ENCODE measurements at places on chromosomes 4 and X.
A peak's percentile ranks its signal among the peaks of the same experiment; 100 is the strongest.

- H3K4me3 ChIP-seq: no peak overlapping the region
- no peaks in the 10 kb centered on the region for H3K4me1 ChIP-seq
- H3K27me3 ChIP-seq: no peaks in the 10 kb centered on the region
Measured at GRCh38 chr4:23171976-23172375, 479.2 kb downstream of the GBA3 start.

- no peak overlapping the region for H3K27ac ChIP-seq
- no peak overlapping the region for H3K4me3 ChIP-seq
- no peaks in the 10 kb centered on the region for H3K27me3 ChIP-seq
Measured at GRCh38 chr4:2304321-2304876, 42.5 kb upstream of the MXD4 start.

DNA sequence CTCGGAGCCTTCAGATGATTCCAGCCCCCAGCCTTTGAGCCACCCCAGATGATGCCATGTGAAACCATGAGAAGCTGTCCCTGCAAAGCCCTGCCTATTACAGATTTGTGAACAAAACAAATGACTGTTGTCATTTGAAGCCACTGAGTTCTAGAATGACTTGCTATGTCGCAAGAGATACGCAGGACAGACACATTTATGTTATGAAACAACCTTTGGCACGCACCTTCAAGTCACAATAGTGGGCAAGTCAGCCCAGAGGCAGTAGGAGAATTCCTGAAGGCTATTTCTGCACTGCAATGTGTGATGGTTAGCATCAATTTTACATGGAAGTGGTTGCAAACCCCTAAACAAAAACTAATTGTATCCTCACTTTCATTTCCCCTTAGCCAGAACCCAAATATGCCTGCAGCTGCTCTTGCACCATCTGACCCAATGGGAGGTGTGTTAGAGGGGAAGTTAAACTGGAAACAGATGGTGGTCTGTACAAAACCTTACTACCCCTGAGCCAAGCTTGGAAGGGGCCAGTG is 174.4 kb upstream of the ATP6AP2 start:
- no peaks in the 10 kb centered on the region for H3K27me3 ChIP-seq
- H3K4me3 ChIP-seq: no peak overlapping the region
- H3K4me1 ChIP-seq: no peaks in the 10 kb centered on the region
- no peak overlapping the region for H3K27ac ChIP-seq
- H3K36me3 ChIP-seq: no peaks in the 10 kb centered on the region

- no peaks in the 10 kb centered on the region for H3K4me1 ChIP-seq
- no peak overlapping the region for H3K27ac ChIP-seq
- no peaks in the 10 kb centered on the region for H3K27me3 ChIP-seq
- no peaks in the 10 kb centered on the region for H3K36me3 ChIP-seq
- H3K4me3 ChIP-seq: no peak overlapping the region
Measured at GRCh38 chr4:173499658-173500535, 30.1 kb downstream of the HAND2 start.

GRCh38 chrX:143945171-143945570 is 61.3 kb downstream of the UBE2NL start:
- no peaks in the 10 kb centered on the region for H3K36me3 ChIP-seq
- H3K27me3 ChIP-seq: no peaks in the 10 kb centered on the region
- H3K27ac ChIP-seq: no peak overlapping the region
- no peaks in the 10 kb centered on the region for H3K4me1 ChIP-seq
- no peak for DNase-seq

DNA sequence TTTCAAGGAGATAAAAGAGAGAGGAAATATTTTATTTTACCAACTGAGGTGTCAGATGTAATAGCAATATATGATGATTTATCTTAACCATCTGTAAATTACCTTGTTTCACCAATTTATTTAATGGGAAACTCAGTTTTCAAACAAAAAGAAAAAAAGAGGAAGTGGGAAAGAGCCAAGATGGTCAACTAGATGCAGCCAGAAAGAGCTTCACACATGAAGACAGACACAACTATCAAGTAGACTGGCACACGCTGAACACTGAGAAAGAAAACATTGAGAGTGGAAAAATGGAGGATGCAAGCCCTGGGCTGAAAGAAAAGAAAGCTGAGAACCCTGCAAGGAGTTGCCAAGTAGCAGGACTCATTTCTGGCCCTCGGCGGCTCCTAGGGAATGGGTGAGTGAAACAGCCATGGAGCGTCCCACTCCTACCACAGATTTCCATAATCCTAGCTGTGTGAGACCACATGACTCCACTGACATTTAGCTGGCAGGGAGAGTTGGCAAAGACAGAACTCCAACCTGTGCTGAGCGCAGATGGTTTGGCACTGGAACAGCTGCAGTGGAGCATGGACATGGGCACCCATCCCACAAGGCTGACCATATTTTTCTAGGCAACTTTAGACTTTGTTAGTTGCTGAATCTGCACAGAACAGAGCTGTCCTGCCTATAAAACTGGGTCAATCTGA is 409.3 kb downstream of the FAM47B start:
- no peak for DNase-seq
- H3K27ac ChIP-seq: no peak overlapping the region
- H3K4me3 ChIP-seq: no peak overlapping the region
- no peaks in the 10 kb centered on the region for H3K27me3 ChIP-seq
- H3K36me3 ChIP-seq: no peaks in the 10 kb centered on the region

- H3K27ac ChIP-seq: no peak overlapping the region
- H3K36me3 ChIP-seq: no peaks in the 10 kb centered on the region
- no peaks in the 10 kb centered on the region for H3K4me1 ChIP-seq
- DNase-seq: no peak
- H3K4me3 ChIP-seq: no peak overlapping the region
Measured at GRCh38 chr4:104169437-104169836, 325.3 kb downstream of the CXXC4 start.

DNA sequence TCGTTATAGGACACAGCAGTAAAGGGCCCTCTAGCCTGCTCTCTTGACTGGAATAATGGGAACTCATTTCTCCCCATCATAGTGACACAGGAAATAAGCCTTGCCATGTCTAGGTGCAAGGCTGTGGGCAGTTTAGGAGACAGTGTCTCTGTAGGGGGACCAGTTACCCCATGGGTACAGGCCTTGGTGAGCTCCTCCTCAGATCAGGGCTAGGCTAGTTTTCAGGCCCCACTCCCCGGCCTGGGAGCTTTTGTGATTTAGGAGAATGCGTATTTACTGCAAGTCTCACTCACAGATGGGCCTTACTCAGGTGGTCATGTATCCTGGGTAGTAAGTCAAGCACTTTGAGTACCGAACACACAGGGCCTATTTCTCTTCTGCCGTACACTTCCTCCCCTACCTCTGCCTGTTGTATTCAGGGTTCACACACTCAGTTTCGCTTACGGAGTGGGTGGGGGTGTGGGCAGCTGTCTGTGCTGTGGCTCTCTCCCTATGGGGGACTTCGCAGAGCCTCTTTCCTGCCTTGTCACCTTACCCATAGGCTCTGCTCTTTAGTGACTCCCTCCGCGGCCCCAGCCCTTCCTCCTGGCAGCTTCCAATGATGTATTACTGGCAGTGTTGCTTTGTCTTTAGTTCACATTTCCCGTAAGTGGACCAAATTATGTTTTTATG is 34.2 kb downstream of the FAM193A start:
- H3K4me1 ChIP-seq: no peaks in the 10 kb centered on the region
- H3K27ac ChIP-seq: no peak overlapping the region
- H3K4me3 ChIP-seq: no peak overlapping the region
- H3K36me3 ChIP-seq: no peaks in the 10 kb centered on the region
- DNase-seq: no peak

DNA sequence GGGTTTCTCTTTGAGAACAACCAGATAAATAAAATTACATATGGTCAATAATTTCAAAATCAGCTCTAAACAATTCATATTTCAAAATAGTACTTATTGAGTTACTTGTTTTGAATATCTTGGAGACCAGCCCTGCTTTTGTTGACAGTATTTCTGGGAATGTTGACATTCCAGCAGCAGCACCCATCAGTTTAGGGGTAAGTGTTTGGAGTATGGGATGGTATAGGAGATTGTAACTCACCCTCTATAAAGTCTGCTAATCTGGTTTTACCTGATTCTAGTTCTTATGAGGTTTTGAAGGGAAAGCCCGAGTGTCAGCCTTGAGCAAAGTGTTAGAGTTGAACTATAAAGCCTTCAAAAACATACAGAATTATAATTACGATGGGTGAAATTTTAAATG is 139.2 kb upstream of the ANKRD50 start:
- no peaks in the 10 kb centered on the region for H3K36me3 ChIP-seq
- no peaks in the 10 kb centered on the region for H3K4me1 ChIP-seq
- no peak overlapping the region for H3K4me3 ChIP-seq
- H3K27ac ChIP-seq: no peak overlapping the region
- H3K27me3 ChIP-seq: no peaks in the 10 kb centered on the region

DNA sequence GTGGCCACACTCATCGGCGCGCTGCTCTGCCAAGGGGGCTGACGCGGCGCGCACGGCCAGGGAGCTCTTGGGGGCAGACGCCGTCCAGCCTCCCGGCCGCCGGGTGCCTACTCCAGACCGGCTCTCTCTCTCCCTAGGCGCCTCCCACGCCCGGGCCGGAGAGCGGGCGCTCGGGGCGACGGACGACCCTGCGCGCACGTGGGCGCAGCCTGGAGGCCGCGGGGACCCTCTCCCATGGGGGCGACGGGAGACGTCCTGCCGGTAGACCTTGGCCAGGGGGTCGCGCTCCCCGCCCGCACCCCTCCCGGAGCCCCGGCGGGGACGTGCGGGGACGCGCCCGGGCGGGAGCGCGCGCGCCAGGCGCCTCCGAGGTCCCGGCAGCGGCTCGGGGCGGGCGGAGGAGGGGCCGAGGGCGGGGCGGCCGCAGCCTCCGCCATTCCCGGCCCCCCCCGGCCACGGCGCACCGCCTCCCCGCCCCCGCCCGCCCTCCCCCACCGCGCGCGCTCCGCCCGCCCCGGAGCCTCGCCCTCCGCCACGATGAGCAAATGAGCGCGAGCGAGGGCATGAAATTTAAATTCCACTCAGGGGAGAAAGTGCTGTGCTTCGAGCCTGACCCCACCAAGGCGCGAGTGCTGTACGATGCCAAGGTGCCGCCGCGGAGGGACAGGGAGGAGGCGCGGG is at the start of gene MSL3:
MSL3 (plus strand) TSS at position 519 of the 681 bp plus-strand sequence; CDS start at position 546, 27 bp downstream.
- no peaks in the 10 kb centered on the region for H3K27me3 ChIP-seq
- DNase-seq: peak; percentile 92
- peak within 1 kb of the TSS; percentile 57 for H3K4me3 ChIP-seq
- no peaks in the 10 kb centered on the region for H3K4me1 ChIP-seq
- H3K27ac ChIP-seq: peak within 1 kb of the TSS; percentile 94
- H3K36me3 ChIP-seq: no peaks in the 10 kb centered on the region

DNA sequence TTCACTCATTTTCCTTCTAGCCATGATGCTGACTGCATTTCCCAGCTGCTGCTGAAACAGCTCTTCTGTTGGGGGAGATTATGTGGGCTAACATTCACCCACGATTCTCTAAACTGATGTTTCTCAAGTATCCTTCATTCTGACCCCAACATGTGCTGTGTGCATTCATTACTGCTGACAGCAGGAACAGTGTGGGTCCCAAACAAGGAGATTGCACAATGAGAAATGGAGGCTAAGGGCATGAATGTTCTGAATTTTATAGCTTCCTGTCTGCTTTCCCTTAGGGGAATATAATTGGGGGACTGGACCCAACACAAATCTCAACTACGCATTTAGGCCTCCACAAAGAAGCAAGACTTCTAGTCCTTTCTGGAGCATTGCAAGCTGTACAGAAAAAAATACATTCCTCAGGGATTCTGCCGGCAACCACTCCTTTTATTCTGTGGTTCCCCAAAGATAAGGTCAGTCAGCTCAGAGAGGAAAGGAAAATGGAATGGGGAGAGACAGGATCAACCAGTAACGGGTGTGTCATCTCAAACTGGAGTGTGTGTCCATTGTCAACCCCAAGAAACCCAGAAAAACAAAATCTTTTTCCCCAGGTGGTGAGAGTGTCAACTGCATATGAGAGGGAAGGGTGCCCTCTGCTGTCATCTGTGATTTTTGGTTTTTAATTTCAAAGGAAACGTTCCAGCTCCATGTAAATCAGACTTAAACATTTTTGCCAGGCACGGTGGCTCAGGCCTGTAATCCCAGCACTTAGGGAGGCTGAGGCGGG is 81.5 kb upstream of the EGFL6 start:
- H3K27ac ChIP-seq: peak overlapping the region; percentile 80
- no peaks in the 10 kb centered on the region for H3K27me3 ChIP-seq
- DNase-seq: no peak
- no peaks in the 10 kb centered on the region for H3K4me1 ChIP-seq
- peaks cover 2% of the 10 kb centered on the region for H3K36me3 ChIP-seq

- no peaks in the 10 kb centered on the region for H3K36me3 ChIP-seq
- DNase-seq: peak; percentile 79
- no peaks in the 10 kb centered on the region for H3K27me3 ChIP-seq
Measured at GRCh38 chr4:8410641-8411271, 29.8 kb downstream of the ACOX3 start.

- DNase-seq: no peak
- H3K4me3 ChIP-seq: no peak overlapping the region
- H3K36me3 ChIP-seq: no peaks in the 10 kb centered on the region
- no peaks in the 10 kb centered on the region for H3K27me3 ChIP-seq
- no peak overlapping the region for H3K27ac ChIP-seq
Measured at GRCh38 chr4:178535939-178536579, 1093.8 kb upstream of the AGA start.

DNA sequence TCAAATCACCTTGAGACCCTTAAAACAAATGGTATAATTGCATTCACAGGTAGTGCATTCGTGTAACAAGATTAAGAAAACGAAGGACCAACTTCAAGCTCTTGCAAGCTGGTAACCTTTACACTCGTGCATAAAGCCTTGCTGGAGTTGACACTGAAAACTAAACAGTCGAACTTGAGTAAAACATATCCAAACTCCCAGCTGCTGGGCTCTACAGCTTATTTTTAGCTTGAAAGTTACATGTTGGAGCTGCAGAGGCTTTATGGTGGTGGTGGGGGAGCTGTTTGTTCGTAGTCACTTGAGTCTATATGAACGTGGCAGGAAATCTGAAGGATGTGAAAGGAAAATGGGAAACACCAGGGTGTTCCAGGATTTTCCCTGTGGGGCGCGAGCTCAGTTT is 2.7 kb upstream of the WDR1 start:
- no peak for DNase-seq
- H3K36me3 ChIP-seq: no peaks in the 10 kb centered on the region
- H3K4me1 ChIP-seq: peaks cover 1% of the 10 kb centered on the region
- H3K27ac ChIP-seq: no peak overlapping the region
- no peak overlapping the region for H3K4me3 ChIP-seq
- no peaks in the 10 kb centered on the region for H3K27me3 ChIP-seq

DNA sequence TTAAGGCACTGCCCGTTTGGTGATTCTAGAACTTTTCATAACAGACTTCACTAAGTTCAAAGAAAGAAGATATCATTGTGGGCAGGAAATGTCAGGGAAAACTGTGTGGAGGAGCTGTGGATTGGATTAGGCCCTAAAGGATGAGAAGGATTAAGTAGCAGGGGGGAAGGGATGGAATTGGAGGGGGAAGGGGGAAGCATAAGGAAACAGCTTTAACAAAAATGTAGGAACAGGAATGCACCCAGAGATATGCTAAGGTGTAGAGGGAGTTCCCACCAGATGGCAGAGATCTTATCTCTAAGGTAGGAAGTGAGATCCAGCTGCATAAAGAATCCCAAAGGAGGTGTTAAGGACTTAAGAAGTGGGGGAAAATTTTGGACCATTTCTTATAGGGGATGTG is 114.5 kb downstream of the LARP7 start:
- DNase-seq: no peak
- H3K4me1 ChIP-seq: no peaks in the 10 kb centered on the region
- no peaks in the 10 kb centered on the region for H3K36me3 ChIP-seq
- H3K4me3 ChIP-seq: no peak overlapping the region
- no peaks in the 10 kb centered on the region for H3K27me3 ChIP-seq

GRCh38 chrX:69546417-69546816 is 42.3 kb downstream of the NALF2 start:
- no peak for DNase-seq
- H3K4me3 ChIP-seq: no peak overlapping the region
- H3K27ac ChIP-seq: no peak overlapping the region
